ENCODE measurements at places on chromosomes 5 and 9. TPM values are rescaled to one million over a fixed set of nuclear protein-coding genes. Genes with fewer than 3 reads are reported as not detected.
A peak's percentile ranks its signal among the peaks of the same experiment; 100 is the strongest.

GRCh38 chr5:12623408-12623807 is 719.2 kb upstream of the CTNND2 start:
- DNase-seq = no peak

DNA sequence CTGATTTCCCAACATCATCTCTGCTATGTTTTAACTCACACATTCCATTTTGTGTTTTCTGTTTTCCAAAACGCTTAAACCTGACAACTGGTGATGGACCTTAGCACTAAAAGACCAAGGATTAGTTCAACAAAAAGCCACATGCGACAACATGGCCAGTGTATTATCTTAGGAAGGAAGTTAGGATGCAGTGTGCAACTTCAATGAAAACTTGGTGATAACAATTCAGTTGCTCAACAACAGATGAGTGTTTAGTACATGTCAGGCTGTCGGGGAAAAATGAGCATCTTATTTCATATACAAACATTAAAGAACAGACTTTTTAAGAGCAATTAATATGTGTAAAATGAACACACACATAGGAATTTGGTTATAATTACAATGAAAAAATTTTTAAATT is 780.0 kb downstream of the SEMA5A start:
- DNase-seq = peak; percentile 39

DNA sequence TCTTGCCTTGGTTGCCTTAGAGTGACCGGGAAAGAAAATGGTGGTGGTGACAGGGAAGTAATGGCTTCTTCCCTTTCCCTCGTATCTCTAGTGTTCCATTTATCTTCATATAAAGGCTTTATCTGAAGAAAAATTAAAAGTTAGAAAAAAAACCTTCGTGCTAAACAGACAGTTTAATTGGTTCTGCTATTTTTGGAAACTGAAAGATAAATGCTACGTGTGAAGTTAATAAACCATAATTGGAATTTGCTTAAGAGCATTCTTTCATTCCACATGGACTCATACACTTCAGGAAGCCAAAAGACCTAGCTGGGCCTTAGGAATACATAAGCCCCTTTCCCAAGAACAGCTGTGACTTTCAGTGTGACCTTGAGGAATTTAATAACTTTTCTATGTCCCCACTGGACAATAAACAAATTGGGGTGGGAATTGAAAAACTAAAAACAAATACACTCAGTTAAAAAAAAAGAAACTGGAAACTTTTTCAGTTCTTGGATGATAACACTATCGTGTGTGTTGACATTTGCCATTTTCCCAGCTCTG is 818.8 kb upstream of the WWC1 start:
- DNase-seq = no peak

Gene CHD1
- total RNA-seq = 27.9 TPM

GRCh38 chr5:113495422-113495841 is 7.2 kb upstream of the MCC start:
- no peak for DNase-seq

- DNase-seq = no peak
Measured at GRCh38 chr5:100546001-100546400, 10.8 kb downstream of the FAM174A start.

DNA sequence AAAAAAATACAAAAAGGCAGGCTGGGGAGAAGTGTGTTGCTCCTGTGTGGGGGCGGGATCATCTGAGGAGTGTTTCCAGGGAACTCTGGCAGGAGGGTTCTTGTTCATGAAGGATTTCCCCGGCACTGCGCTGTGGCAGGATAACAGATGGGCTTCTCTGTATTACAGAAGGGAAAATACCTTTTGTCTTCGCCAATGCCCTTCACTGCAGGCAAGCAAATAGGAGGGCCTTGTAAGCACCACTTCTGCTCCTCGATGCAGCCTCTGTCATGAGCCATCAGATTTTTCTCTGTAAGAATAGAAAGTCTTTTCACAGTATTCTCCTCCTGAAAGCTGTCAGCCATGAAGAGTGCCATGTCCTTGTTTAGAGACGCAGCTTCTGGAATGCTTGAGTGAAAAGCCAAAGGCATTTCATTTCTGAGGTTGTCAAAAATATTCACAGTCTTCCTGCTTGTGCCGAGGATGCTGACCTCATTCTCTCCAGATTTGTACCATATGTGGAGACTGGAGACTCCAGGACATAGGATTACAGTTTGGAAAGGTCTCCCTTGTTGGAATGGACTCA is 294.0 kb downstream of the YTHDC2 start:
- DNase-seq = peak; percentile 28

Gene CDH9
- not detected for total RNA-seq

DNA sequence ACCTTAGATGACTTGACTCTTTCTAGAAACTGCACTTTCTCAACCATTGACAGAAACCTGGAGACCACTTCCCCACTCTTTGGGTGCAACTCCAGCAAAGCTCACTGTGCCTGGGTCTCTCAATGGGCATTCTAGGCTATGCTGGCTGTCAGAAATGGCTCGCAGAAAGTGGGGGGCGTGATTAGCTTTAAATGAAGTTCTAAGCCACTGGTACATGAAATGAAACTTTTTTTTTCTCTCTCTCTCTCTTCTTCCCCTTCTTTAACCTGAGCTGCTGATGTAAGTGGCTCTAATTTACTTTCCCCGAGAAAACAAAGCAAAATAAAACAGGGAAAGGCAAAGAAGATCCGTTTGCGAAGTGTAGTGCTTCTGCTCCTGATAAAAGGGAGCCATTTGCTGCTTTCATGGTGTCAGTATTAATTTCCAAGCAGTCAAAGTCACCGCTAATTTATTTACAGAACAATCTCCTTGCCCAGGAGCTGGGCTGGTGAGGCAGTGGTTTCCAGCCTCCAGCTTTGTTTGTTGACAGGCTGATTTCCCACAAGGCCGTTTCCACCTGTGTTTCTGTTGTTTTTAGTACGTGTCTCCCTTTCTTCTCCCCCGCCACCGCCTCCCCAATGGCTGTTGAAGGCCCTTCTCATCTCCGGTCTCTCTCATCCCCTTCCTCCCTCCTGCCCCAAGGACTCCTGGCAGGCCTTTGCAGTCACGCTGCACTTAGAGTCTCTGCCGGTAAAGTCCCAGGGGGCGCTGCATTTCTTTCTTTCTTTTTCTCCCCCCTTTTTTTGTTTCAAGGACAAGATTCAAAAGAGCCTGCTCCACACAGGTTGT is 422.9 kb downstream of the EBF1 start:
- DNase-seq = peak; percentile 38

DNA sequence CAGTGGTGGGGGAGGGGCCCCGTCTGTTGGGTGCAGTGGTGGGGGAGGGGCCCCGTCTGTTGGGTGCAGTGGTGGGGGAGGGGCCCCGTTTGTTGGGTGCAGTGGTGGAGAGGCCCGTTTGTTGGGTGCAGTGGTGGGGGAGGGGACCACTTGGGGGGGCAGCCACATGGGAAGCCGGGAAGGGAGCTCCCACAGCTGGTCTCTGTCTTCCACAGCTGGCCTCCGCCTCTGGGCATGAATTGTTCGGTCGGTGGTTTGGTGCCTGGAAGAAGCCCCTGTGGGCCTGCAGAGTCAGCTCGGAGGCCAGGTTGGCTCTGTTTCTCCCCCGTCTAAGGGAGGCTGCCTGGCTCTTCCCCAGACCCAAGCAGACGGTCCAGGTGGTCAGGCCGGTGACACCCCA is 69.3 kb downstream of the COL5A1 start:
- no peak for DNase-seq

DNA sequence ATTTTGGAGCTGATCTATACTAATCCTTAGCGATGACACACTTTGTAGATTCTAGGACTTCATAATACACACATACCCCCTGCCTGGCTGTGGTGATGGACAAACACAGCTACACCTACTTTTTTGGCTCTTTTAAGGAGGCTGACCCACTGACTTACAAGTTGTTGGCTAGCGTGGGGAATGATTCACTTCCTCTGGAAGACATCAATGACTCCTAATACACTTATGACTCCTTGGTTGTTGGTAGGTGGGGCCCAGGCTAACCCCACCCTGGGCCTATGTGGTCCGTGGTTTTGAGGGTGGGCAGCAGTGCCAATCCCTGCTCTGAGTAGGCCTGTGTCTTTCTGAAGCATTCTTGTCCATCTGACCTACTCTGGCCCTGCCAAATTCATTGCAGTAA is 144.4 kb downstream of the SLC12A2 start:
- no peak for DNase-seq

Gene SEMA6A
- 27.6 TPM for total RNA-seq

Gene PCDHB16
- total RNA-seq = 6.3 TPM

- DNase-seq = peak; percentile 9
Measured at GRCh38 chr5:57845025-57845424, 362.4 kb upstream of the ACTBL2 start.

- no peak for DNase-seq
Measured at GRCh38 chr5:50766042-50766441, 99.6 kb downstream of the PARP8 start.

- no peak for DNase-seq
Measured at GRCh38 chr5:1950708-1951103, 68.0 kb upstream of the IRX4 start.

GRCh38 chr5:36305571-36306326 is 4.0 kb upstream of the RANBP3L start:
- DNase-seq = peak; percentile 75

Gene SPAAR
- total RNA-seq = 0.07 TPM

DNA sequence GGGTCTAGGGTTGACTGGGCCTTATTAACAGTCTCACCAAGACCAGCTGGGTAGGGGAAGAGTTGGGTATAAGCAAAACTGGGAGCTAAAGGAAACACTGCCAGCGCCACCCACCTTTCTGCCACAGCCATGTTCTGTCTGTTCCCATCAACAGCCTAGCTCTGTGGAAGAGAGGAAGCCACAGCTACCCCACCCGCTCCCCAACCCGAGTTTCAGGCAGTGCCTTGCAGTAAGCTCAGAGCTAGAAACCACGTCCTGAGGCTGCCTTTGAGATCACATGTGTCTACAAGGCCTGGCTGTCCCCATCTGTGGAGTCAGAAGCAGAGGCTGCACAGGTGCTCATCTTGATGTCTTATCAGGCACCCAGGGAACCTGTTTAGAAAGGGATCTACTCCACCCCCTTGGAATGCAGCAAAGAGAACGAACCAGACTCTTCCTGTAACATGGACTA is 15.3 kb downstream of the HNRNPH1 start:
- no peak for DNase-seq

DNA sequence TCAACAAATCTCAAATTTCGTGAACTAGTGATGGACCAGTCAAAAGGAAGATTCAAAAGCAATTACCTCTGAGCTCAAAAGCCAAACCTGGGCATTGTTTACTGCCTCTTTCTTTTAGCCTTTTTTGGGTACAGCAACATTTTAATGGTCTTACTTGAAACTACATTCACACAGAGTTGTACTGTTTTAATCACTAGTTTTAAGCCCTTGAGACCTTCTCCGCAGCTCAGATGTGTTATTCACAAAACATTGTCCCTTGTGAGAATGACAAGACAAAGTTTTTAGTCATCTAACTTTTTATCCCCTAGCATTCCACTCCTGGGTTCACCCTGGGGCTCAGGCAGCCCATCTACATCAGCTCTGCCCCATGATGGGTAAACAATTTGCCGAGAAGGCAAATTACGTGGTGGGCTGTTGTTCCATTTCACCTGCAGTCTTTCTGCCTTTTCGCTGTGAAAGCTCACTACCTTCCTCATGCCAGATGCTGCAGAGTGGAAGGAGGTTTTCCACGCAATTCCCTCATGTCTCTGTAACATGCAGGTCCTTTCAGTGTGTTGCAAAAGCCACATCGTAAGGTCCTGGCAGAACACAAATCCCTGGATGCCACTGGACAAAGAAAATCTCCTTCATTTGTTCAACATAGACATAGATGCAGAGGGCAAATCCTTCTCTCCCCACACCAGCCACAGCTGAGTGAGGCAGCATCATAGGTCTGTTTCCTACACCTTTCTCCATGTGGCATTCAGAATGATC is 175.7 kb downstream of the EBF1 start:
- DNase-seq = no peak

Gene TEK
- total RNA-seq = 1.5 TPM

DNA sequence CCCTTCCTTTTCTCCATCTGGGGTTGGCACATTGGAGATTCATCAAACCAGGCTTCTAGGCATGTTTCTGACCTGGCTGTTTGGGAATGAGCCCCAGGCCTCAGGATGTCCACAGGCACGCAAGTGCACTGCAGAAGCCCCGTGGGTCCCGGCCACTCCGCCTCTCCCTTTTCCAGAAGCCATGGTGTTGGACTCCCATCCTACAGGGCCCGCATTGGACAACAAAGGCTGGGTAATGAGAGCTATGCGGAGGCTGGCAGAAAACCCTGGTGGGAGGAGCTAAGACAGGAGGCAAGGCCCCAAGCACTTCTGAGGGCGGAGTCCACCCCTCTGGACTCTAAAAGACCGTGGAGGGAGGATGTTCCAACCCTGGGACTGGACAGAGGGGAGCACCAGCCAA is 160.6 kb downstream of the OLFM1 start:
- no peak for DNase-seq

Gene CDKN2A
- total RNA-seq = 0.25 TPM
